ENCODE measurements at places on chromosomes 11 and 22.

DNA sequence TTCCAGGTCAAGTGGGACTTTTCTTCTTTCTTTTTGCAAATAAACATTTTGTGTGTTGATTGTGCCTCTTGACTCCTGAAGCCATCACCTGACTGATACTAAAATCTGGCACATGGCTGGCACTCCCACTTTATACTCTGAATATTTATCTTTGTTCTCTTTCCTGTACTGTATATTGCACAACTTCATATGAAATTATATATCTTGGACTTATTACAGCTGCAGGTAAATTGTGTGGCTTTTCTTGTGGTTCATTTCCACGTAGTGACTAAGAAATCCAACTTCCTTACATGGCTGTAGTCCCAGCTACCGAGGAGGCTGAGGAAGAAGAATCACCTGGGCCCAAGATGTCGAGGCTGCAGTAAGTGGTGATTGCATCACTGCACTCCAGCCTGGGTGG is 23.7 kb upstream of the OR5B12 start:
- DNase-seq: no peak

DNA sequence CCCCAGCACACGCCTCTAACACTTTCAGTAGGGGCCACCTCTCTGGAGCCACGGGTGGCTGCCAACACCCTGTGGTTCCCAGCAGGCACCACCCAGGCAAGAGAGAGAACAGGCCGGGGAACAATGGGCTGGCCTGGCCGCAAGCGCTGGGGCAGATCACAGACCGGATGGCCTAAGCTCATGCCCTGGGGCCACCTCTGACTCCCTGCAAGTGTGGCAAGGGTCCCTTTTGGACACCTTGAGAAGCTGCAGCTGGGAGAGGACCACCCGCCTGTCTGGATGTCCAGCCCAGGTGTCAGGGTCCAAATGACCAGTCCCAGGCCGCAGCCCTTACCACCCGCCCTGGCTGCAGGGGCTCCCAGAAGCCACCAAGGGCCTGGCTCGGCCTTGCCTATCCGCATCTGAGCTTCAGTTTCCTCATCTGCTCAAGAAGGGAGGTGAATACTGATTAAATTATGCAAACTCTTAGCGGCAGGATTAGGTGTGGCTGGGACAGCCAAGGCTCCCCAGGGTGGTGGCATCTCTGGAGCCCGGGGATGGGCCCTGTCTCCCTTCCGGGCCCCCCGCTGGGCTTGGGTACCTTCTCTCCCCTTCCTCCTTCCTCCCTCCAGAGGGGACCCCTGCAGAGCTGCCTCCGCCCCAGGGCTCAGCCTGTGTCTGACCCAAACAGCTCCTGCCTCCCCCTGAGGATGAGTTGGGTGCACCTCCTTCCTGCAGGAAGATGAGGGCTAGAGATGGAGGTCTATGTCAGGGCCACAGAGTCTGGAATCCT is 785 bp upstream of the SUSD2 start:
- DNase-seq: no peak

- no peak for DNase-seq
These were observed 5.5 kb downstream of the GRK3 start for GRCh38 chr22:25569983-25570382.

GRCh38 chr11:125224391-125225021 is 60.0 kb downstream of the PKNOX2 start:
- DNase-seq: no peak

DNA sequence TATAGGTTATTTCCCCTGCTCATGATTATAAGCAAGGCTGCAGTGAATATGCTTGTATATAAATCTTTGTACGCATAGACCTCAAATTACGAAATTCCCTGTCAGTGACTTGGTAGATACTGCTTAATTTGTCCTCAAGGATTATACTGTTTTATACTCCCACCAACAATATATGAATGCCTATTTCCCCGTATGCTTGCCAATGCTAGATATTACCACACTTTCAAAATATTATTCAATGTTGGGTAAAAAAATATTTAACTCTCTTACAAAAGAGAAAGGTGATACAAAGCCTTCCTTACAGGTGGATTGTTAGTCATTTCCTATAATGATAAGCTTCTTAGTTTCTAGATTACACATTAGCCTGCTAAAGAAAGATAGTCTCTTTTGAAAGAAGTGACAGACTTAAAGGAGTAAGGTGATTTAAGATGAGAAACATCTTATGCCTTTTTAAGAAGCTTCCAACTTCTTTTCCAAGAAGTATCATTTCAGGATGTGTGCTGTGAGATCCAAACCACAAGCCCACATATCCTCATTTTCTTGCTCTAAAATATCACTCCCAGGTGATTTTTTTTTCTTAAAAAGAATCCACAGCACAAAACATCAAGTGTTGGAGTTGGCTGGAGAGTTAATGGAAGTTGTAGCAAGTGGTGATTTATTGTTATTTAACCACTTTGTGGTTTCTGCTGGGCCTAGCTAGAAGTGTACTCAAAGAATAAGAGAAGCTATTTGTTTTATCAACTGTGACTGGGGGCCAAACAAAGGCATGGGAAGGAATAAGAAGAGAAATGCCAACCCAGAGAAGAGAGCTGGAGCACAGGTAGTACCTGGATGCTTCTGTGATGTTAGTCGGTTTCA is 59.2 kb downstream of the BARX2 start:
- DNase-seq: no peak

DNA sequence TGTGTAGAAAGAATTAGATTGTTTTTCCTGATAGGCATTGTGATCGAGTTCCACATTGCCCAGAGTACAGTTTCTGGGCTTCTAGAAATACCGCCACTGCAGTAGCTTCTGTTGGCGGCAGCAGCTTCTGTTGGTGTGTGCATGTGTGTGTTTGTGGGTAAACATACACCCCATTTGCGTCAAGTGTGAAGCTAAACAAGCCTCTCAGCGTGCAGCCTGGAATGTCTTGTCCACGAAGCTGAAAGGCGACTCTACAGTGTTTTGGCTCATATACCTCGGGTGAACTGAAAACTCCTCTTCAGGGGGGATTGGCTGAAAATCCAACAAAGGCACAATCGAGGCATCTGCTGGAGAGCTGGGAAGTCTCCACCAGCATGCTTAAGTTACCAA is 112.0 kb upstream of the E2F8 start:
- no peak for DNase-seq

DNA sequence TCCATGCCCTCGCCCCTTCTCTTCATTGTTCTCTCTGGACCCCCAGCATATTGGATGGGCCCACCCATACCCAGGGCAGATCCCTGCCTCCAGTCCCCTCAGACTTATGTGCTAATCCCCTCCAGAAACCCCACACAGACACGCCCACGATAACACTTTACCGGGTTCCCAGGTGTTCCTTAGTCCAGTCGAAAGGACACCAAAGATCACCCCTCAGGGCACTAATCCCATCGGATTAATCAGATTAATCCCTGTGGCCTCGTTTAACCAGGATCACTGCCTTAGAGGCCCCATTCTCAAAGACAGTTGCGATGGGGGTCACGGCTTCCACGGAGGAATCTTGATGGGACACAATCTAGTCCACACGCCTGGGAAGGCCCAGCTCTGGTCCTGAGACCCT is 80.8 kb downstream of the SHANK2 start:
- no peak for DNase-seq

DNA sequence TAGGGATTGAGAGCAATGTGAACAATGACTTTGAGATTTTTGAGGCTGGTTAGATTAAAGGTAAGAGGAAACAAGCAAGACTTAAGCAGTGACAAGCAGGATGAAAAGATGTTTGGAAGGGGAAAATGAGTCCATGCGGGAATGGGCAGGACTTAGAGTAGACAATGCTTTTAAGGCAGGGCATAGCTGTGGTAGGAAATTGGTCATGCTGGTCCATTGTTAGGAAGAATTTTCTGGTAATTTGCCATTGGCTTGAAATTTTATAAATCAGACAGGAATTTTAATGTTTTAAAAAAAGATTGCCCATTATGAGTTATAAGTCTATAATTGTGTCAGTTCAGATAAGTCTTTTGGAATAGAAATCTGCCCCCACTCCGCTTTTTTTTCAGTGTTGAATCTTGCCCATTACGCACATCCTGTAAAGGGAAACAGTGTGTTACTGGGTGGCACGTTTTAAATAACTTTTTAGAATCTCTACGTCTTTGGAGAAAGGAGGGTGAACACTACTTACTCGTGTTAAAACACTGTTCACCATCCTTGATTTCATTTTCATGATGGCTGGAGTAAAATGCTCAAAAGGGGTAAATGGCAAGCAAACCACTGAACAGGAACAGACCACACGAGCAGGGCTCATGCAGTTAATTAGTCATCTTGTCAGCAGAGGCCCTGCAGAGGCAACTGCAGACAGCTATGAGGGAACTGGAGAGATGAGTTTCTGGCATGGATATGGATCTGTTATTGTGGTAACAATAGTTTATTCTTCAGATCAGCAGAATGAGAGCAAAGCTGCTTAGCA is 25.0 kb downstream of the SWAP70 start:
- no peak for DNase-seq

DNA sequence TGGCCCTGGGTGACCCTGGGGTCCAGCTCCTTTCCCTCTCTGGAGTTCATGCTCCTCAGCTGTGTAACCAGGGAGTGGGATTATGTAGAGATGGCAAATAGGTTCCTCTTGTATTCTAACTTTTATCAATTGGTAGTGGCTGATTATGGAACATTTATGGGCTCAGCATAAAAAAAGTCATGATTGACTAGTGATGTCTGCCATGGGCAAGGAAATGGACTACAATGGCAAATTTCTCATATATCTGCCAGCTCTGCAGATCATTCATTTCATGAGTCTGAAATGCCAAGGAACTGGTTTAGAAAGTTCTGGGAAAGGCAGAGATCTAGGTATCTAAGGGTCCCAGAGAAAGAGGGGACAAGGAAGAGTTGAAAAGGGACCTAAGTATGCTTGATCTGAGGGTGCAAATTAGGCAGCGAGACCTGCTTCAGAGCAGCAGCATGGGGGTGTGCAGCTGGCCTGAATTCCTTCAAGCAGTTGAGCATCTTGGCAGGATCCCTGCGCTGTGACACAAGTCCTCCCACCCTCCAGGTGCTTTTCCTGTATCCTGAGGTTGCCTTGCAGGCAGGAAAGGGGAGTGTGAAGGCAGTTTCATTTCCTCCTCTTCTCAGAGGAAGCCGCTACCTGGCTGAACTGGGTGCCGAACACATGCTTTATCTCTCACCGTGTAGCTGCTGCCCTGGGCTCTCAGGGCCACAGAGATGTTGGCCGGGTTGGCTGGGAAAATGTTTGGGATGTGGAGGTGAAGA is 10.4 kb downstream of the SLC15A3 start:
- DNase-seq: no peak

DNA sequence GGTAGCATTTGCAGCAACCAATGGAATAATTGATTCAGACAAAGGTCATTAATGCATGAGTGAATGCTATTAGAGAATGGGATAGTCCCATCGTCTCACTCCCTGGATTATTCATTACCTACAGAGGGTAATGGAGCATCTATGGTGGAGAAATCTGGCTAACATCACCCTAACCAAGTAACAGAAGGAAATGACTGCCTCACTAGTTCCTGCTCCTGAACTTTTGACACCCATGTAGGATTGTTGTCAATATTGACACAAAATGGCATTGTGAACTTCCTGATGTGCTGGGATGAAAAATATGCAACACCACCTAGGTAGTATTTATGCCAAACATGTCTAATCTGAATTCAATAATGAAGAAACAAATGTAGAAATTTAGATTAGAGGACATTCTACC is 44.0 kb upstream of the KIRREL3 start:
- DNase-seq: no peak

GRCh38 chr11:131640320-131640719 is 269.9 kb downstream of the NTM start:
- DNase-seq: no peak

DNA sequence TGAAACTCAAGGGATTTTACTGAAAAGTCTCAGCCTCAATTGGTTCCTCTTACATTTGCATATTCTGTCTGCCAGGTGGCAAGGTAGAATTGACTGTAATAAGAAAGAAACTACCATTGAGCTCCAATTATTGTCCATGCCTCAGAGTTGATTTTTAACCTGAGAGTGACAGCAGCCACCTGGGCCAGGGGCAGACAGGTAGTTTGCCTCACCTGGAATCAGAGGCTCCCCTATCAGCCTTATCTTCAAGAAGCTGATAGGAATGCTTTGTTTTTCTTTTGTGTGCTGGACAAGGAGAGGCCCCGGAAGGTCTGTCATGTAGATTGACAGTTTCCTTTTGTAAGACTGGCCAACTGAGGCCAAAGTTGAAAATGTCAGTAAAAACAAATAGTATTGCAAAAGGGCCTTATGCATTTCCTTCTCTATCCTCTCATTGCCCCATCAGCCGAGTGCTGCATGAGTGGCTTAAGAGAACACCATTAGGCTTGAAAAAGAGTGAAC is 34.1 kb downstream of the CD44 start:
- DNase-seq: no peak

DNA sequence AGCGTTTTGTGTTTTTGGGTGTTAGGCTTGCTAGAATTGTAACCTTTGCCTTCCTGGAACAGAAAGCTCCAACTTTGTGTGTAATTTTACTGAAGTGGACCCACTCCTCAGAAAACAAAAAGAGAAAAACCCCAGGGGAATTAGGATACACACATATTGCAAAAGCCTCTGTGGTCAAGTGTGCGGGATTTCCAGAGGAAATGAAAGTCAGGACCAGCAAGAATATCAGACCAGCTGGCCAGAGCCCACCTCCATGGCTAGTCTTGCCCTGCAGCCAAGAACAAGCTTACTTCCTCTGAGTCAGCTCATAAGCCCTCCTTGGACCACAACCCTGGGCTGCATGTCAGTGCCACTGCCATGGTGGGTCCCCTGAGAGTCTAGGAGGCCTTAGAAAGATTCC is 37.0 kb upstream of the FTH1 start:
- DNase-seq: no peak

DNA sequence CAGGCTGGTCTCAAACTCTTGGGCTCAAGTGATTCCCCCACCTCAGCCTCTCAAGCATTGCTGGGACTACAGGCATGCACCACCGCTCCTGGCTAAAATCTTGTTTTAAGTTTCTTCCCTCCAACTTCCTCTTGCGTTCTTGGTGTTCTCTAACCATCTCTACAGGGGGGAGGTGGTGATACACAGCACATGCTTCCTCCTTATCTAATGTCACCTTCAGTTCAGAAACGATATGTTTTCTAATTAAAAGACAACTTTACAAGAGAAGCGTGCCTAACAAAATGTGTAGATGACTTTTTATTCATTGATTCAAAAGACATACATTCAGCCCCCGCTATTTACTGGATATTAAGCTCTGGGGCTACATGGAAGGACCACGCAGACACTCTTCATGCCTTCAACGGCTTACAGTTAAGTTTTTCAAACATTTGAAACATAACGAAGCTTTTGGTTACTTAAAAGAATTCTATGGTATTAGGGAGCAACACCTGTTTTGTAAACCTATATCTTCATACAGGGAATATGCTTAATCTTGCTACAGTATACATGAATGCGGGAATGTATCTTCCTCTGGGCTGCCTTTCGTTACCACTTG is 933 bp upstream of the DLAT start:
- DNase-seq: no peak

DNA sequence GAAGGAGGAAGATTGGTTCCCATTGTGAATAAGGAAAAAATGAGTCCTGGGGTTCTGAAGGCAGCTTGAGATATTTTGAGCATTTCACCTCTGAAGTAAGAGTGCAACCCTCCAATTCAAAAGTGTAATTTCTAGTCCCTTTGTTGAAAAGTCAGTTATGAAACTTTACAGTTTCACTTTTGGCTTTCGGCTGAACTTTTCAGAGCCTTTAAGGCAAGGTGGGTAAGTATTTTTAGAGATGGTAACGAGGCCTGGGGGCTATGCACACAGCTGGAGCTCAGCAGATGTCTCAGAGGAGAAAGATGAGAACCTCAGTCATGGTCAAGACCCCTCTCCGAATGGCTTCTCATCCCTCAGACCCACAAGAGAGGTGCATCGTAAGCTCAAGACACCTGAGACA is 267.6 kb downstream of the KIRREL3 start:
- no peak for DNase-seq

Measured in stimulated activated CD4-positive, alpha-beta T cell treated with anti-CD3 and anti-CD28 coated beads, Interleukin-12 subunit alpha, Interleukin-12 subunit beta, amount 100 ng/mL, for 48 hours (primary cell).